ENCODE measurements at places on chromosomes 2 and 18.

- DNase-seq: no peak
Observed at GRCh38 chr18:56992777-56993176, 154.1 kb upstream of the BOD1L2 start.

DNA sequence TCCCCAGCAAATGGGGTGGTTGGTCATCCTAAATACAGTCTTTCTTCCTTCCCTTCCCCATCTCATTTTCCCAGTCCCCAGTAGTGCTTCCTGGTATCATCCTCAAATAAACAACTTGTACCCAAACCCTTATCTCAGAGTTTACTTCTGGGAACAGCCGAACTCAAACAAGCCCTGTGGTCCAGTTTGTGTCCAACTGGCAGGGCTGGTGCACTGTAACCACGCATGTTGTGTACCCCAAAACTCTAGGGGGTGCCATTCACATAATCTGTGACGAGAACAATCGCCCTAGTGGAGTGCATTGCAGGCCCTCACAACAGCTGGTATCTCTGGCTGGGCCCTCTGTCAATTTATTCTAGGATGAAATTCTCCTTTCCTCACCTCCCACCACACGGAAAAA lies 366.2 kb downstream of the TNS1 start:
- no peak for DNase-seq

DNA sequence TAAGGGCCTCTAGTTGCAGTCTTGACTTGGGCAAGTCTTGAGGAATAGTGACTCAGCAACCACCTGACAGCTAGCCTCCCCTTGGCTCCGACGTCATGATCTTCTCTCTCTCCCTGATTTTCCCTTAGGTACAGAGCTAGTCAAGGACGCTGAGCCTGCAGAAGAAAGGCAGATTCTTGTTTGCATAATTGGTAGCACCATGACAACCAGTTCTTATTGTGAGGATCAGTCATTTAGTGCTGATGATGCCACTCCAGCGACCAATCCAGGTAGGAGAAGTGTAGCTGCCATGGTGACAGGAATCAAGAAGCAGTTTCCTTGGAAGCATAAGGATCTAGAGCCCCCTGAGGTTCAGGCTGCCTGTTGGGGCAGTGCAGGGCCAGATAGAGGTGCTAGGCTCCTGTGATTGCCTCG lies 2.8 kb upstream of the RESP18 start:
- DNase-seq: no peak

DNA sequence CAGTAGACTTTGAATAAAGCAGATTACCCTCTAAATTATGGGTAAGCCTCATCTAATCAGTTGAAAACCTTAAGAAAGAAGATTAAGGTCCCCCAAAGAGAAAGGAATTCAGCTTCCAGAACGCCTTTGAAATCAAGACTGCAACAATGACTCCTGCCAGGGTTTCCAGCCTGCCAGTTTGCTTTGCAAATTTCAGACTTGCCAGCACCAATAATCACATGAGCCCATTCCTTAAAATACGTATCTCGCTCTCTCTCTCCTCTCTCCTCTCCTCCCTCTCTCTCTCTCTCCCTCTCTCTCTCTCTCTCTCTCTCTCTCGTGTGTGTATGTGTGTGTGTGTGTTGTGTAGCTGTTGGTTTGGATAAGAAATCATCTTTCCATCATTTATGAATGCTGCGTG lies 184.2 kb downstream of the PDE1A start:
- DNase-seq: no peak

DNA sequence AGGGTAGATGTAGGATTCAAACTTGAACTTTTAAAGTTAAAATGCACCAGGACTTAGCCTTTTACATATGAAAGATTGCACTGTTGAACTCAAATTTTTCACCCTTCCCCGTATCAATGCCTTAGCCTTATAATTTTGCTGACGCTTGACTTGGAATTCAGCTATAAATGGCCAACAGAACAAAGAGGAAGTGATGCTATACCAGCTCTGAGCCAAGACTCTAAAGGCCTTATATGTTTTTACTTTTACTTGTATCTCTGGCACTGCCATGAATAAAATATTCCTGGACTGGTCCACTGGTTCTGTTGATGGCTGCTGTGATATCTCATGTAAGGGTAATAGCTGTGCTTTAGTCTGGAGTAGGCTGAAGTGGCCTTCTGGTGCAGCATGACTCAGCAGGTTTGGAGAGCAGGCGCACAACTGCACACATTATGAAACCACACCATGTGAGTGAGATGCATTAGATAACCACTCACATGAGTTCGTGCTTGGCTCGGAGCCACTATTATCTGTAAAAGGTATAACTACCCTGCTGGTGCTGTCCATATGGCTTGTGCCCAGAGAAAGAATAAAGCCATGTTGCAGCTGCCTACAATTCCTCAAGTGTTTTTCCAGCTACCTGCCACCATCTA lies 8.4 kb upstream of the IER3IP1 start:
- DNase-seq: peak; percentile 22

GRCh38 chr2:119704670-119705120 lies 25.7 kb downstream of the TMEM177 start:
- peak; percentile 62 for DNase-seq

- no peak for DNase-seq
Observed at GRCh38 chr18:10585260-10585659, 59.4 kb downstream of the NAPG start.

DNA sequence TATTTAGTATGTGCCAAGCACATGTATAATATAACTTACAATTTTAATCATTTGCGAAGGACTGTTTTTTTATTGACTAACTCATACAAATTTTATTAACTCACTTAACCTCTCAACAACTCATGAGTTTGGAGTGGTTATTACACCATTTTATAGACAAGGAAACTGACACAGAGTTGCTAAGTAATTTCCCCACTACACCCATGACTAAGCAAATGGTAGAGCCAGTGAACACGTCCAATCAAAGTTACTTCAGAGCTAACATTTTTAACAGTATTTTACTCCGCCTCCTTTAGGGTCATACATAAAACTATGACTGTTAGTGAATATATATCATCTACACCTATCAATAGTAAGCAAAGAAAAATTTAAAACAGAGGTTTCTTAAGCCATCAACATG lies 556.7 kb upstream of the FSIP2 start:
- DNase-seq: no peak

DNA sequence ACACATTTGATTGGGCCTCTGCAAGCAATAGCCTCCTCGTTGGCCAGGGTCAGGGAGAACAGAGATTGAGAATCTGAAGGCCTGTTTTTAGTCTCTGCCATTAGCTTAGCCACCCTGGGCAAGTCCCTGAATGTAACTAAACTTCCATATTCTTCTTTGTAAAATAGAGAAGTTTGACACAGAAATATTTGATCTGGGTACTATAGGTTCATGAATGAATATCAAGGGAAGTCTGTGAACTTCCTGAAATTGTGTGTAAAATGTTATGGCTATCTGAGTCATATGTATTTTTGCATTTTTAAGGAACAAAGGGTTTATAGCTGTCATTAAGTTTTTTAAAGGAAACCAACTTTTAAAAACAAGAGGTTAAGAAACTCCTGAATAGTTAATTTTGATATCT lies 23.2 kb downstream of the RND3 start:
- no peak for DNase-seq

GRCh38 chr2:153391131-153391530 lies 87.4 kb downstream of the RPRM start:
- no peak for DNase-seq

- DNase-seq: peak; percentile 29
Observed at GRCh38 chr18:49178736-49179135, 228.0 kb upstream of the SMAD7 start.

DNA sequence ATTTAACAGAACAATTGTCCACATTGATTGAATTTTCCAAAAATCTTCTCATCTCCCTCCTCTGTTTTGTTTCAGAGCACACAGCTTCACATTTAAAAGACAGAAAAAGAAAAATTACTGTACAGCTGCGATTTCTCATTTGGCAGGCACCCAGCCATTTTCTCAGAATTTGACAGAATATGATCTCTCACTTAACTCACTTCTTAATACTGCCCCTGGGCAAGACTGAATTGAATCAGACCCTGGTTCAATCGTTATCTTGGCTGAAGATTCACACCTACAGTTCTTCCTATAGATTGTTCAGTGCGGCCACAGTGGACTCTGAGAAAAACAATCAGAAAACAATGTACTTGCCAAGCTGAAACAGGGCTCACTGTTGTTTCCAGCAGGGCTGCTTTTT lies 90.2 kb upstream of the LHCGR start:
- DNase-seq: no peak

DNA sequence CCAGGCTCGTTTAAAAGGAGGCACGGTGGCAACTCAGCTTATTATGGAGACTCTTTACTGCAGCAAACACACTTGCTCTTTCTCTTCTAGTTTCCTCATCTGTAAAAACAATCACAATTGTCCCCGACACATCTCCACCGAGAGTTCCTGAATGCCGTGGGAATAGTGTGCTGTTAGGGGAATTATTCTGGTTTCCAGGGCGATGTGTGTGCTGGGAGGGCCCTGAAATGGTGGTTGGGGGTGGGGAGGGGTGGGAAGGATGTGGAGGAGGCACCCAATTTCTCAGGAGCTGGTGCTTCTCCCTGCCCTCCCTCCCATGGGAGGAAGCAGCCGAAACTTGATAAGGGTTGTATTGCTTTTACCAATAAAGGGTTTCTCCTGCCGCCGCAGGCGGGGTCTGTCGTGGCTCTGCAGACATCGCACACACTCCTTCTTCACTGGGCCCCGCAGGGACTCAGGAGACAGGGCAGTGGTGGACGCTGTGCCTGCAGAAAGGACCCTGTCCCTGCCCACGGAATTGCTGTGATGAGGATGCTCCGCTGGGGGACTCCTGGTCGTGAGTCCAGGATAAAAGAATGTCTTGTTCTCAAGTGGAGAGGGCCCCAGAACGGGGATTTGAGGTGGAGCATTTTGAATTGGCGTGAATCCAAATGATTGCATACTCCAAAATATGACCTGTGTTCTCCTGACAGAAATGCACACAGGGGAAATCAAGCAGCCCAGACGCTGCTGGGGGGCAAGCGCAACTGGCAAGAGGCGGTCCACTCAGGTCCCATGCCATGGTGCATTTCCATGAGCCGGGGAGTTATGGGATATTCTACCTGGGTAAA lies 119.2 kb downstream of the ACKR3 start:
- no peak for DNase-seq

DNA sequence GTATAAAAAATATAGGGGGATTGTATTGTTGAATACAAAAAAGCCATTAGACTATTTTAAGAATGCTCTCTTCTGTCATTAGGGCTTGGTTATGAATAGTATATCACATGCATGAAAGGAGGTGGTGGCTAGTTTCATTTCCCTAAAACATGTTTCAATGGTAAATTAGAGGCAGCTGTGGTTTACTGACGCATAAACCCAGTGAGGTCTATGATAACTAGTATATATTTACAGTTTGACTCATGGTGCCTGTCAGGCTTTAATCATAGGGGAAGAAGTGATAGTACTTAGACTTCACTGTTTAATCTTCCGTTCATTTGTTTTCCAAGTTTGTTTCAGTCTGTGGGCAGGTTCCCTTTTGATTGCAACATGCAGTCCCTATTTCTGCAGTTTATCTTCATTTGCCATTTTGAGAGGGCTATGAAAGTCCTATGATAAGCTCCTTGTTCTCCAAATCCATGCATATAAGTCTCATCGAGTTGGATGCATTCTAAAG lies 55.1 kb upstream of the MAP4K3 start:
- peak; percentile 93 for DNase-seq

DNA sequence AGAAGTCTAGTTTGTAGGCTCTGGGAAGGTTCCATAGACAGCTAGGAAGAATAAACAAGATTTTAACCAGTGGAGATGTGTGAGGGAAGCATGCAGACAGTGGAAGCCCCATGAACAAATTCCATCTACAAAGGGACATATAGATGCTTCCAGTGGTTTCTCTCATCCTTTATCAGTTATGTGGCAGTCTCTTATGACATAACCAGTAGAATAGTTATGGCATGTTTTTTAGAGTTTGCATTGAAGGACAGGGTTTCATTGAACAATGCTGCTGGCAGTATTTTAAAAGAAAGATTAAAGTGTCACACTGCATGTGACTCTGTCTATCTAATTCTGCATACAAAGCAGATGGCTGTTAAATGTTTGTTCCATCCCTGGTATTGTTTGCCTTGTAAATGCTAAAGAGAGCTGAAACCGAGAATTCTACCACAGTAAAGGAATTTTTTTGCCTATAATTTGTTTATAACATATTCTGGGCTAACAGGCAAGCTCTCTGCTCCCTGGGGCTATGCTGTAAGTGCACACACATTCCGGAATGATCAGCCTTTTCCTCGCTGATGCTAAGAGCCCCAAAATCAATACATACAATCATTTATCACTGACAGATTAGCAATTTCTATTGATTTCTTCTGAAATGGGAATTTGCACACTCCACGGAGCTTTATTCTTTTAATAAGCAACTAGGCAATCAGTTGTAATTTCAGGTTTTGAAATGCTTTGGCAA lies 76.8 kb upstream of the PELI1 start:
- DNase-seq: no peak

DNA sequence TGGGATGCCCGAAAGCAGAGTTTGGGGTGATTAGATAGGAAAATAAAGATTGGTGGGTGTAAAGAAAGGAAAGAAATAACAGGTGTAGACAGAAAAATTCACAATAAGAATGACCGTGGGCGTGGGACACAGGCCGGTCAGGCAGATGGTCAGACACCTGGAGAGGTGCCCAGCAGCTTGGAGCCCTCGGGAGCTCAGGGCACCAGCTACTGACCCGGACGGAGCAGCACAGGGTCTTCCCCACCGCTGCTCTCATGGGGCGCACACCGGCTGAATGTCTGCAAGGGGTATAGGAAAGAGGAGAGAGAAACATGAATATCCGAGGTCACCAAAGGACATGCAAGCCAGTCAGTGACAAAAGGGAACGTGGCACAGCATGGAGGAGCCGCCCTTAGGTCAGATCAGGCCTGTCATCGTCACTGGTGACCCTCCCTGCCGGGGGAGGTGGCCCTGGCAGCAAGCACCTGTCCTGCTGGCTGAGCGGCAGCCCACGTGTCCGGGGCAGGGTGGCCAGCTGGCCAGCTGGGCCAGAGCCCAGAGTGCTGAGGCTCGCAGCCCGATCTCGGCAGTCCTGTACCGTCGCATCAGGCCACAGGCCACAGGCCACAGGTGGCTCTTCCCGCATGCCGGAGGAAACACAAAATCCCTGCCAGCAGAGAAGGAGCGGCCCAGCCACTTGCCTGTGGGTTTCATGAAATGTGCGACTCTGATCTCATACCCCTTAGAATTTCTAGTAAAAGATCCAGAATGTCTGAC lies 112.0 kb upstream of the NDUFV2 start:
- peak; percentile 85 for DNase-seq

DNA sequence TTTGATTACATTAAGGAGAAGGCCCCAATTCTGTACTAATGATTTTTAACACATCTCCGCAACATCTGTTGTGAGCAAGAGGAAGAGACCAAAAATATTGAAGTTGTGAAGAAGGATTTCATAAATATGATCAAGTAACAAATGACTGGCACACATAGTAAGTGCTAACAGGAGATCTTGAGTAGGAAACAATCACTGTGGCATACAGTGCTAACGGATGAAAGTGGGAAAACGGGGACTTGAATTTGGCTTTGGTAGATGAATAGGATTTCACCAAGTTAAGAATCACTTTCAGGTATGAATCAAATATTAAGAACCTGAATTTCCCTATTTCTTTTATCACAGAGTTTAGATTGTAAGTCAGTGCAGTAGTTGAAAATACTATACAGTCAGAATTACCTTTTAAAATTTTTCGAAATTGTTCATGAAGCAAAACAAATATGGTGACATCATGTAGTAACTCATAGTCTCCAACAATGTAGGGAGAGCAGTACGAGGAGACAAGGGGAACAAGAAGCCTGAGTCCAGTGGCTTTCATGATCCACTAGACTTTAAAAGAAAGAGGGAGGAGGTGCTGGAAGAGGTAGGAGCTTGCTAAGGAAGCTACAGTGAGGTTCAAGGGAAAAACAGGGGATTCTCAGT lies 16.3 kb downstream of the CWC22 start:
- no peak for DNase-seq
